ENCODE measurements at places on chromosomes 11 and 22.

GRCh38 chr11:123357353-123357989 lies 72.6 kb upstream of the GRAMD1B start:
- DNase-seq = no peak

- DNase-seq = no peak
These were observed 143.2 kb upstream of the TRPC6 start for GRCh38 chr11:101726988-101727387.

DNA sequence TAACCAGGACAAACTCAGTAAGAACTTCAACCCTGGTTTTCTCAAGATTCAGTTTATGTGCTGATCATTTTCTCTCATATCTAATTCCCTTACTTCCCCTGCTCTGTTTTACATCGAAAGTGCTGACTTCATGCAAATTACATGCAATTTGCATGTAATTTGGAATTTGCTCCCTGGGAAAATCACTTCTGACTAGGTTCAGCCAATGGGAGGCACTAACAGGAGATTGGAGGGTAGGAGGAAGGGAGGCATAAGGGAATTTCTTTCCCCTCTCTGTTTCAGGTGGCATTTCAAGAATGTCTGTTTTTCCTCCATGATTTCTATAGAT lies 363.3 kb upstream of the CCDC90B start:
- DNase-seq = peak; percentile 59

DNA sequence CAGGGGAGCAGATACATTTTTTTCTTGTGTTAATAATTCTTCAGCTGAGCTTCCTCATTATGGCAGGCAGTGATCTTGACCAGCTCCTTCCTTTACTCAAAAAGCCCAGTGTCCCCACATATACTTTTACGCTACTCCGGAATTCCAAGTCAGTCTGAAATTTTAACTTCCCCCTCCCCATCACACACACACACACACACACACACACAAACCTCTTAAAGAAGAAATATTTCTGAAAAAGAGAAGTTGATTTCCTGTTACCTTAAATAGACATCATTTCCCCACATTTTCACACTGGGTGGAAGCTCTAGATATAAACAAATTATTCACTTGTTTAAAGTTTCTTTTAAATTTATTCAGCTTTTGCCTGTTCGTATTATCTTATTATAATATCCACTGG lies 113.9 kb downstream of the DBX1 start:
- DNase-seq = no peak

DNA sequence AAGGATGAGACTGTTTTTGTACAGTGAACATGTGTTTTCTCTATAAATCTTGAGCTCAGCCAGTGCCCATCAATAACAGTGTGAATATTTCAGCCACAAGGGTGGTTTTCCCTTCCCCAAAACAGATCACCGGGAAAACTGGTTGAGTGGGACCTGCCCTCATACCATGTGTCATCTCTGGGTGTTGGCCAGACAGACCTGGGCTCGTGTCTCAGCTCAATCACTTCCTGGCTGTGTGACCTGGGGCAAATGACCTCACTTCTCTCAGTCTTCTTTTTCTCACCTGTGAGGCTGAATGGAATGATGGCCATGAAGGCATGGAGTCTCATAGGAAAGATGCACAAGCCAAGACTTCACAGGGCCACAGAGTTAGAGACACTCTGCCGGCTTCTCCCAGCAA lies 74.7 kb downstream of the COMMD9 start:
- DNase-seq = no peak

GRCh38 chr11:98725471-98725870 lies 295.3 kb upstream of the CNTN5 start:
- no peak for DNase-seq

DNA sequence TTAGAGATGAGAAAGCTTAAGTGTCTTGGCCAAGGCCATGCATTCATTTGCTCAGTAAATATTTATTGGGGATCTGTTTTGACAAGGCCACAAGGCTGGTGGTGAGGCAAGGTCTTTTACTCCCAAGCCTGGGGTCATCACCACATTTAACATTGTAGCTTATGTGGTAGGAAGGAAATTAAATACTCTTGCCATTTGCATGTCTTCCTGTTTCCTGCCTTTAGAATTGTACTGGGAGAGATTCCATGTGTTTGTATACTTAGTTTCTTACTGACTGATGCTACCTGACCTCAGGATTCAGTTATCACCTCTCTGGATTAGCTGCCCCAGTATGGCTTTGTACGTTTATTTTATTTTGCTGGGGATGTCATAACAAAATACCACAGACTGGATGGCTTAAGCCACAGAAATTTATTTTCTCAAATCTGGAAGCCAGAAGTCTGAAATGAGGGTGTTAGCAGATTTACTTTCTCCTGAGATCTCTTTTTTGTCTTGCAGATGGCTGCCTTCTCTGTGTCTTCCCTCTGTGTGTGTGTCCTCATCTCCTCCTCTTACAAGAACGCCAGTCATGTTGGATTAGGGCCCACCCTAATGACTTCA lies 44.8 kb downstream of the SPECC1L start:
- no peak for DNase-seq

DNA sequence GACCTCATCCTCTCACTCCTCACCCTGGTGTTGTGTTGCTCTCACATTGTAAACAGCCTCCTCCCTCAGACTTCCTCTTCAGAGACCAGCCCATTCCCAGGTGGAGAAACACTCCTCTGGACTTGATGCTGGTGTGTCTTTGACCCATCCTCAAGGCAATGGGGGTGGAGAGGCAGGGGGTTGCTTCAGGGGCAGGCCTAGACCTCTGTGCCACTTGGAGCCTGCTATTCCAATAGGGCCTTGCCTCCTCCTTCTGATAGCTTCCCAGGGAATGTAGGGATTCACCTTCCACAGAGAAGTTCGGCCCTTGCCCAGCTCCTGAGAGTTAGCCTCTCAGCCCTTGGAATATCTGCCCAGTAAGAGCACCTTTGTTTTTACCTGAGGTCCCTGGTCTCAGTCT lies 606.6 kb upstream of the CADM1 start:
- no peak for DNase-seq

DNA sequence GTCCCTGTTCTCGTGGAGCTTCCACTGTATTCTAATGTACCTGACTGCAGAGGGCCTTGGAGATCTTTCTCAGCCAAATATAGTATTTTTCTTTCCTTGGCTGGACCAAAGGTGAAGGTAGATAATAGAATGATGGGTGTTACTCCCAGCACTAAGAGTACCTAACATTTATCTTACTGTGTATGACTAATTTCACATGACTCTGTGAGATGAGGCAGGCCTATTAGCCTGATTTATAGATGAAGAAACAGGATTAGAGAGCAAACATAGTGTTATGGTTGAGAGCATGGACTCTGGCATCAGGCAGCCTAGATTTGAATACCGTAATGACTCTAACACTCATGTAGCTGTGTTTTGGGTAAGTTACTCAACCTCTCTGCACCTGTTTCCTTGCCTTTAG lies 2.7 kb downstream of the ACO2 start:
- no peak for DNase-seq

GRCh38 chr11:40602866-40603552 lies 856.4 kb downstream of the LRRC4C start:
- DNase-seq = no peak

- no peak for DNase-seq
These were observed 9.3 kb downstream of the PRCP start for GRCh38 chr11:82890936-82891335.

- DNase-seq = no peak
These were observed 27.8 kb upstream of the FJX1 start for GRCh38 chr11:35590412-35590811.

- DNase-seq = no peak
These were observed 18.5 kb downstream of the ATL3 start for GRCh38 chr11:63652671-63653070.

DNA sequence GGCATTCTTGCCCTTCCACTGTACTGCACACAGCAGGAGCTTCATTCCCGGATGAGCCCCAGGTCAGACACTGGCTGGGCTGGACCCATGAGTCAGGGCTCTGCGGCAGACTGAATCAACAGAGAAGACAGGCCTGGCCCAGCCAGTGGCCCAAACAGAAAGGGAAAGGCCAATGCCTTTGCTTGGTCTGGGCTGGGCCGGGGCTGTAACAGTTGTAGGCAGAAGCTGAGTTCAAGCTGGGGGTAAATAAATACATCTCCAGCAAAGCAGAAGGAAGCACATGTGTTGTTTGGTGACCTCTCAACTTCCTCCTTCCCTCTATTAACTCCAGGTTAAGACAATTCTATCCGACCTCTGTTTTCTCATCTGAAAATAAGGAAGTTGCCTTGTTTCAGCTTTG lies 1.8 kb upstream of the SMIM35 start:
- DNase-seq = no peak

- DNase-seq = no peak
These were observed 744 bp downstream of the PACSIN3 start for GRCh38 chr11:47185305-47186075.

DNA sequence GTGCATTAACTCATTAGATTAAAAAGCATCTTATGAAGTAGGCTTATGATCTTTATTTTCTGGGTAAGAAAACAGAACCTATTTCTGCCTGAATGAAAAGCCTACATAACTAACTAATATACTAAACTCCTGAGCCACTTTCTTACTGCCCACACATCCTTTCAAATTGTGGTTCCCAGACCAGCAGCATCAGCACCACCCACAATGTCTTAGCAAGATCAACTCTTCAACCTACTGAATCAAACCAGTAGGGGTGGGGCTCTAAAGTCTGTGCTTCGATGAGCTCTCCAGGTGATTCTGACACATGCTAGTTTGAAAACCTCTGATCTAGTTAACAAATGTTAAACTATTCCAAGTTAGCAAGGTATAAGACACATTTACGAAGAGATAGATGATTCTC lies 462.4 kb downstream of the DLG2 start:
- no peak for DNase-seq

- no peak for DNase-seq
These were observed 4.0 kb upstream of the IFITM5 start for GRCh38 chr11:303363-303762.

DNA sequence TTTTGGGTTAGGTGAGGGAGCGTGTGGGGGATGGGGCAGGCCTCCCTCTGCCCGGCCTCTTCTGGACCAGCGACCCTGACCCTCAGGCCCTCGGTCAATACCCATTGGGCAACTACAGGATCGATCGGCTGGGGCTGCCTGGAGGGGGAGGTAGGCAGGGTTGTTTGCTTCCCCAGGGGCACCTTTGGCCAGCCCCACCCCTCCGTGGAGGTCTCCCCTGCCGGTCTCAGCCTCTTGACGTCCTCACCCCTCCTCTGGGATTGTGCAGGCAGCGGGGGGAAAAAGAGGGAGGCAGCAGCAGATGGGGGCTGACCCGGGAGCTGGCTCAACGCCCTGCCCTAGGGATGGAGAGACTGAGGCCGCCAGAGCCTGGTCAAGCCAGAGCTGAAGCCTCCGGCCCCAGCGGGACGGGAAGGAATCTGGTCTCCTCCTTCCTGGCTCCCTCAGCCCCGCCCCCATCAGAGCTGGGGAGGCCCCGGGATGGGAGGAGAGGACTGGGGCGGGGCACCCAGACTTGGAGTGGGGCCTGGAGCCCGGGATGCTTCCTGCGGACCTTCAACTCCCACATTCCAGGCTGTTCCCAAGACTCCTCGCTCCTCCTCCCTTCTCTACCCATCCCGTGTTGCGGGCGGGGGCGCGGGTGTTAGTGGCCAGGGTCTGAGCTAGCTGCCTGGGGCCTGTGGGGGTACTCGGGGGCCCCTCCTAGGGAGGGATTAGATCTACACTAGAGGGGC lies 14.4 kb upstream of the CDC42EP1 start:
- no peak for DNase-seq

- DNase-seq = no peak
These were observed 628 bp downstream of the LRP4 start for GRCh38 chr11:46917762-46918082.

- DNase-seq = no peak
These were observed 62.6 kb upstream of the RASD2 start for GRCh38 chr22:35477911-35478582.

- no peak for DNase-seq
These were observed 112.5 kb upstream of the TP53AIP1 start for GRCh38 chr11:129055196-129055595.

GRCh38 chr22:26617271-26618199 lies at the start of gene CRYBB1:
Gene CRYBB1 (minus strand): TSS chr22:26618027. CDS start chr22:26616319, 1,708 bp downstream.
- DNase-seq = no peak

DNA sequence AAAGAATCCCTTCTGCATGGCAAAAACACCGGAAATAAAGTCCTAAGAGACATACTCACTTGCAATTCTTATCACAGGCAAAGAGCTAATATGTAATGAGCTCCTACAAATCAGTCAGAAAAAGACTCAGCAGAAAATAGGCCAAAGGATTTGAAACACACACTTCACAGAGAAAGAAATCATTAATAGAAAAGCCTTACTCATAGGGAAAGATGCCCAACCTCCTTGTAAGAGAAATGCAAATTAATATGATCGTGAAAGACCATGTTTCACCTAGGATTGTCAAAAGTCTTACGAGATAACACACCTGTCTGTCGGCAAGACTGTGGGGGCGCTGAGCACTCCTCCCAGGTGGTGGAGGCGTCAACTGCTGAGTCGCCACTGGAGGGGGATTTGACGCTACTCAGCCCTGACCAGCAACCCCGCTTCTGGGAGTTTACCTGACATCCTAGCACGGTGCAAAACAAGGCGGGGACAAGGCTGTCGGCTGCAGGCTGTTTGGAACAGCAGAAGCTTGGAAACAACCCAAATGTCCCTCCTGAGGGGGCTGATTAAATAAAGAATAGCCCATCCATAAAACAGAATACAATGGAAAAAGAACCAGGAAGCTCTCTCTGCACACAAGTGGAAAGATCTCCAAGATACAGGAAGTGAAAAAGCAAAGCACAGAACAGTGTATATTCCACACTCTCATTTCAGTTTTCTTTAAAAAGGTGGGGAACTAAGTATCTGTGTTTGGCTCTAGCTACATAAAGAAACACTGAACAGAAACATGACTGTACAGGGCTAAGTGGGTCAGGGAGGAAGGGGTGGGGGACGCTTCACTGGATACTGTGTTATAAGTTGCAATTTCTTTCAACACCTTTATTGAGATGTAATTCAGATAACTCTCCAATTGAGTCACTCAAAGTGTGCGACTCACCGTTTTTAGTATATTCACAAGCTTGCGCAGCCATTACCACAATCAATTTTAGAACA lies 11.5 kb downstream of the CSNK1E start:
- no peak for DNase-seq

GRCh38 chr11:75816561-75817239 lies 1.7 kb downstream of the UVRAG start:
- DNase-seq = no peak

- DNase-seq = no peak
These were observed 92.7 kb downstream of the RPL27A start for GRCh38 chr11:8775332-8775731.

- DNase-seq = no peak
These were observed 67.8 kb downstream of the MIAT start for GRCh38 chr22:26725012-26725676.

GRCh38 chr22:39967996-39968972 lies 8.1 kb downstream of the TMA7B start:
- no peak for DNase-seq

- DNase-seq = no peak
These were observed 28.9 kb downstream of the SLC22A12 start for GRCh38 chr11:64619811-64620380.

GRCh38 chr11:67211656-67212436 lies 54.4 kb upstream of the GRK2 start:
- DNase-seq = no peak

- no peak for DNase-seq
These were observed 460.3 kb downstream of the SOX6 start for GRCh38 chr11:15896026-15896425.

GRCh38 chr11:35927682-35928081 lies 16.2 kb upstream of the LDLRAD3 start:
- no peak for DNase-seq

- no peak for DNase-seq
These were observed 435.6 kb downstream of the ETS1 start for GRCh38 chr11:128151780-128152179.

Measured in NCI-H1048 (cell line).